Caco-2 (cell line): ENCODE measurements at places on chromosomes 7 and 10.

DNA sequence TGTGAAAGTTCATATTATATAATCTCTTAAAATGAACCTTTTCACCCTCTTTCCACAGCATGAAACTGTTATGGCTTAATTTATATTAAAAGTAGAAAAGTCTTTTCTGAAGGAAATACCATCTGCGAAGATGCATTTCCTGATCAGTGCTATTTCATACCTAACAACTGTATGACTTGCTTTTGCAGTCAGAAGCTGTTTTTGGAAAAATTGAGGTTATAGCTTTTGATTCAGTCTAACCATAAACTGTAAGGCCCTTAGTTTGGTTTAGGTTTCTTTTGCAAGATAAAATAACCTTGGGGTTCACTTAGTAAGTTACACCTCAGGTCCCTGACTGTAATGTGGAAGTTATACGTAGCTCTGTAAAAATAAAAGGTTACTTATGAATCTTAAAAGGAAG, 22.7 kb upstream of the PARP12 start:
- no peak for DNase-seq

GRCh38 chr10:89213191-89213808, 6.2 kb upstream of the CH25H start:
- DNase-seq, result peak; percentile 26

DNA sequence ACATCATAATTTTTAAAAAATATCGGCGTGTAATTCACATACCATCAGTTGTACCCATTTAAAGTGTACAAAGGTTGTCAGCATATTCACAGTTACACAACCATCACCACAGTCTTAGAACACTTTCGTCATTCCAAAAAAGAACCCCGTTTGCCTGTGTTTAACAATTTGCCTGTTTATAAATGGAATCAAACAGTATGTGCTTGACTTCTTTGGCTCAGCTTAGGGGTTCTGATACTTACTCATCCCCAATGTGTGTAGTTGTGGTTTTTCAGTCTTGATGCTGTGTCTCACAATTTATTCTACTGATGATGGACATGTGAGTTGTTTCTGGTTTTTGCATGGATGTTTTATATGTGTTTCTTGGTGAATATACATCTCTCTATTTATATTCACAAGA, 50.0 kb downstream of the PRPF18 start:
- no peak for DNase-seq

DNA sequence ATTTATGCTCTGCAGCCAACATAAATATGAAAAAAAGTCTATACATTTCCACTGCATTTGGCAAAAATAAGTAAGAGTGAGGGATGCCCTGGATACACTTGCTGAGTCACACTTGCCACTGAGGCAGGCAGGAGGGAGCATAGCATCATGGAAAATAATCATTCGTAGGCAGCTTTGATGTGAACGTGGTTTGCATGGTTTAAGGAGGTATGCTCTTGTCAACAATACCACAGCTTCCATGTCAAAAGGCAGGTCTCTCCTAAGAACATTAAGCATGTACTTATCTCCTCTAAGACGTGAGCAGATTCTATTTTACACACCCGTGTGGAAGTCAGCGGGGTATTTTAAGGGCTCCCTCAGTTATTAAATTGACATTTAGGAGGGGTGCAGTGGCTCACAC, 89.2 kb upstream of the WDR11 start:
- no peak for DNase-seq

GRCh38 chr7:130768854-130769253, 34.8 kb upstream of the KLF14 start:
- no peak for DNase-seq

- DNase-seq, result no peak
Observed at GRCh38 chr7:130908345-130909160, 174.5 kb upstream of the KLF14 start.

GRCh38 chr7:103932389-103932788, 57.1 kb downstream of the RELN start:
- peak; percentile 7 for DNase-seq

DNA sequence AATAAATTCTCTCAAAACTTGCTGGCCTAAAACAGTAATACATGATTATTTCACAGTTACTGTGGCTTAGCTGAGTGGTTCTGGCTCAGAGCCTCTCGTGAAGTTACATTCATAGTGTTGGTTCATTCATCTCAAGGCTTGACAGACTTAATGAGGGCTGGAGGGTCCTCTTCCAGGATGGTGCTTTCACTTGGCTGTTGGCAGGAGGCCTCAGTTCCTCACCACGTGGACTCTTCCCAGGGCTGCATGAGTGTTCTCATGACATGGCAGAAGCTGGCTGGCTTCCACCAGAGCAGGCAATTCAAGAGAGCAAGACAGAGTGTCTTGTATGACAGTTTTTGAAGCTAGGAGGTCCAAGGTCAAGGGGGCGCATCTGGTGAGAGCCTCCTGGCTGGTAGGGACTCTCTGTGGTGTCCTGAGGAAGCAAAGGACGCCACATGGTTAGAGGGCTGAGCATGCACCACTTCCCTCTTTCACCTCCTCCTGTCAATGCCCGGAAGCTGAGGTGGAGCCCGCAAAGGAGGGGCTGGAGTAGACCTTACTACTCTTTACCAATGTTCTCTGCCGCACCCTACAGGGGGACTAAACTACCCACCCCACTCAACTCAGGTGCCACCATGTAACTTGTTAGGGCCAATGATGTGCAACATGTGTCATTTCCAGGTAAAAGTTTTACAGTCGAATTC, 58.2 kb upstream of the YAE1 start:
- no peak for DNase-seq

DNA sequence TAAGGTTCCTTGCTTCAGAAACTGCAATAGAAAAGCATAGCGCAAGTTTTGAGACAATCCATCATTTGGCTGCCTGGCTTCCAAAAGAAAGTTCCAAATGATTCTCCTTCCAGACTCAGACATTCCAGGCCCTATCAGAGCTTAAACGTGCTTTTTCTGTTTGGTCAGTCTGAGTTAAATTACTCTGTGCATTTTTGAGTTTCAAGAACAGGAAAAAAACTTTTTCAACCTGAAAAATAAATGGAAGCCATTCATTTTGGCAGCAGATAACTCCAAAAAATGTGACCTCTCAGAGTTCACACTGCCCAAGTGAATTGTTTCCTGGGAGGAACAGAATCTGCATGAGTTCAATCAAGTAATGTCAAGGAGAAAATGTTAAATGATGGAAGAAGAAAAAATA, 354.2 kb downstream of the CXCL12 start:
- DNase-seq, result no peak

DNA sequence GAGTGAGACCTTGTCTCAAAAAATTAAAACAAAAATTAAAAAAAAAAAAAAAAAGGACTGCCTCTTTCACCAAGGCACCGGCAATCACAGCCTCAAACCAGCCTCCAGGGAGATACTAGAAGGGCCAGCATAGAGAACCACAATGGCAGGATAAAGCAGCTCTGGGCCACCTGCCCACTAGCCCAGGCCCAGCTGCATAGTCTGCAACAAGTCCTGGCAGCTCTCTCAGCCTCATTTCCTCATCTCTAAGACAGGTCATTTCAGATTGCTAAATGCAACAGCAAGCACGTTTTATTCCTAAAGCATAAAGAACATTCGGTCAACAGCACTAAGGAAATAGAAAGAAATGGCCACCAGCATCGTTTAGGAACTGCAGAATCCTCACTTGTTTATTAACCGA, 28.8 kb downstream of the XPNPEP1 start:
- DNase-seq, result no peak

- no peak for DNase-seq
Observed at GRCh38 chr7:129169171-129169671, 19.2 kb upstream of the SMO start.

- DNase-seq, result no peak
Observed at GRCh38 chr10:59970396-59971368, 64.3 kb upstream of the CCDC6 start.

DNA sequence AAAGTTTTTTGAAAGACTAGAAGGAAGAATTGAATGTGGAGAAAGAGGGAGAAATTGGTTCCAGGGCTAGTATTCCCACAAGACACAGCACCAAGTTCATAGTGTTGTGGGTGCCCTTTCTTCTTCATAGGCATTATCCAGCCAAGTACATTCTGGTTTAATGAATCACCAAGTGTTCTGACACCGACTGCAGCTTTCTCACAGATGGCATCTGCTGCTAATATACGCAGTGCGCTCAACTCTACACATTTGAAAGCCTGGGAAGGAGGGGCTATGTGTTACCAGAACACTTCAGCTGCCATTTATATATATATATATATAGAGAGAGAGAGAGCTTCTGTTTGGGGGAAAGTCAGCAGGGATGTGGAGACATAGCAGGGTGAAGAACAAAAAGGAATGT, 1168.4 kb downstream of the GATA3 start:
- no peak for DNase-seq

- DNase-seq, result peak; percentile 75
Observed at GRCh38 chr7:22726345-22726906, 574 bp upstream of the IL6 start.
